ENCODE measurements at places on chromosomes 5 and 9.

- no peak for DNase-seq
Observed at GRCh38 chr5:171316258-171317121, 7.4 kb downstream of the TLX3 start.

DNA sequence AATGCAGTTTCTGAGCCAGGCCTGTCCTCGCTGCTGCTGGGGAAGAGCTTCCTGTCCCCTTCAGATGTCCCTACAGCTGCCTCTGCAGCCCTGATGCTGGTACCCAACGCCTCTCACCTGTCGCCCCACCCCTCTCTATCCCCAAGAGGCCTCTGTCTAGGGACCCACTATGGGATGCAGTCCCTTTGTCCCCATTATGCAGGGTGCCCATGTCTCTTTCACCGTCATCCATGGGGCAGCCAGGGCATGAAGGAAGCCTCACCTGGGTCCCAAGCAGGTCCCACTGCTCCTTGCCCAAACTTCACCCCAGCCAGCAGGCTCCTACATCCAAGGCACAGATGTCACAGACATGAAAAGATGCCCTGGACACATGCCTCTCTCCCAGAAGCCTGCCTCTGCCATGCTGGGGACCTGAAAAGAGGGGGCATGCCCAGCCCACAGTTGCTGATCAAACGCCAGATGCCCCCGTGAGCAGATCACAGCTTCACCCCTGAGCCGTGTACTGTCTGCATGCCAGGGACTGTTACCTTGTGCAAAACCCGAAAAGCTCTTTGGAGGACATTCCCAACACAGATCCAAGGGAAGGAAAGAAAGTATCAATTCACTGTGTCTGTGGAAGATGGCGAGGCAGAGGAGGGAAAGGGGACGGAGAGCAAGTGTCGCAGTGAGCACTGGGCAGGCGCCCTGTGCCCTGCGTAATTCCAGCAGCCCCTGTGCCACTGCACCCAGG, 81.0 kb downstream of the ADAMTS2 start:
- no peak for DNase-seq

- DNase-seq = no peak
Observed at GRCh38 chr5:56298336-56299090, 65.4 kb upstream of the ANKRD55 start.

- no peak for DNase-seq
Observed at GRCh38 chr9:31519011-31519410, 865.4 kb upstream of the ACO1 start.

GRCh38 chr9:128438343-128439109, 17.3 kb upstream of the ODF2 start:
- DNase-seq = peak; percentile 72

- no peak for DNase-seq
Observed at GRCh38 chr9:2745560-2746380, 28.5 kb downstream of the KCNV2 start.

GRCh38 chr9:127388037-127388855, 8.7 kb upstream of the SLC2A8 start:
- DNase-seq = no peak

- DNase-seq = no peak
Observed at GRCh38 chr5:114412510-114413171, 50.8 kb downstream of the KCNN2 start.

Measured in COR-L47 (cell line).